ENCODE measurements at places on chromosomes 11 and 22.
A peak's percentile ranks its signal among the peaks of the same experiment; 100 is the strongest.

- H3K27ac ChIP-seq, result no peak overlapping the region
- H3K36me3 ChIP-seq, result no peaks in the 10 kb centered on the region
- H3K4me1 ChIP-seq, result peaks cover 15% of the 10 kb centered on the region
- peak; percentile 77 for DNase-seq
- no peak overlapping the region for H3K4me3 ChIP-seq
- H3K27me3 ChIP-seq, result no peaks in the 10 kb centered on the region
These were observed 42.0 kb upstream of the CARD18 start for GRCh38 chr11:105181521-105181920.

- peak; percentile 76 for DNase-seq
- no peaks in the 10 kb centered on the region for H3K27me3 ChIP-seq
- H3K36me3 ChIP-seq, result no peaks in the 10 kb centered on the region
- no peak overlapping the region for H3K27ac ChIP-seq
- no peak overlapping the region for H3K4me3 ChIP-seq
These were observed 161.8 kb downstream of the SOX6 start for GRCh38 chr11:16194566-16194965.

DNA sequence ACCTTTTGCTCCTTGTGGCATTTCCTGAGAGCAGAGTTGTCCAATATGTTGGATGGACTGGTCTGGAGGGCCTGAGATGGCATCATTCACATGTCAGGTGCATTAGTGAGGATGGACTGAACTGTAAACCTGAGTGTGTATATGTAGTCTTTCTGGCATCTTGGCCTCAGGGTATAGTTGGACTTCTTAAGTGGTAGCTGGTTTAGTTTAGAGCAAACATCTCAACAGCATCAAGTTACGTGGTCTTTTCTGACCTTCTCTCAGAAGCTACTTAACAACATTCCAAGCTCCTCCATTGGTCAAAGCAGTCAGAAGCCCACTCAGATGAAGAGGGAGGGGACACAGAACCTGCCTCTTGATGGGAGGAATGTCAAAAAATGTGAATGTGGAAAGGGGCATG lies 829.9 kb downstream of the METTL15 start:
- H3K27ac ChIP-seq, result no peak overlapping the region
- H3K4me1 ChIP-seq, result no peaks in the 10 kb centered on the region
- no peaks in the 10 kb centered on the region for H3K27me3 ChIP-seq
- H3K36me3 ChIP-seq, result no peaks in the 10 kb centered on the region

DNA sequence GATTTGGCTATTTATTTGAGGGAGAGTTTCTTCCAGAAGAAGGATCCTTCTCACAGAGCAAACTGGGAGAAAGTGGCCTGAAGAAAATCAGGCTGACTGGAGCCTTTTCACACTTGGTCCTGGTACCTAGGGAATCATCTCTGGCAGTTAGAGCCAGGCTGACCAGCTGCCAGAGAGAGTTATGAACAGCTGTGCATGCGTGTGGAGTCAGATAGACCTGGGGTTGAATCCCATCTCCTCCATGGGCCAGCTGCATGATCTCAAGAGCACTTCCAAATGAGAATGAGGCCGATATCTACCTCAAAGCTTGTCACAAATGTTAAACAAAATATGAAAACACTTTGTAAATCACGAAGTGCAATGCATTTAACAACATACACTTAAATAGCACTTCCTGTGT lies 390.0 kb downstream of the TENM4 start:
- no peaks in the 10 kb centered on the region for H3K27me3 ChIP-seq
- no peak for DNase-seq
- H3K4me1 ChIP-seq, result no peaks in the 10 kb centered on the region
- no peaks in the 10 kb centered on the region for H3K36me3 ChIP-seq

DNA sequence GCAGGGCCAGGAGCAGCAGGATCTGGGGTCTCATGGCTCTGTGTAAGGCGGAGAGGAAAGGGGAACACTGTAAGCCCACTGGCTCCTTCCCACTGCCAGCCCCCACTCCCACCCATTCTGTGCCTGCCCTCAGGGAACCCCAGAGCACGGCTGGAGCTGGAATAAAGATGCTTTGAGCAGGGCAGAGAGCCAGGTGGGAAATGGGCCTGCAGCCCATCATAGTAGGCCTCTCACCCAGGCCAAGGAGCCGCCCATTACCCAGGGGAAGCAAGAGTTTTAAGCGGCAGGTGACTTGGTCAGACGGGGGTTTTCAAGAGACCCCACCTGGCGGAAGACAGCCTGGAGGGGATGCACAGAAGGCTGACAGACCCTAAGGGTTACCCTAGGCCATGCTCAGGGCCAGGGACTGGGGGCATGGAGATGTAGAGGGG lies 4.6 kb downstream of the LRRC32 start:
- no peak overlapping the region for H3K4me3 ChIP-seq
- peak overlapping the region; percentile 1 for H3K27ac ChIP-seq
- peaks cover 7% of the 10 kb centered on the region for H3K4me1 ChIP-seq
- no peak for DNase-seq

GRCh38 chr11:119229741-119230140 lies 23.6 kb downstream of the CBL start:
- H3K36me3 ChIP-seq, result peaks cover 9% of the 10 kb centered on the region
- H3K27ac ChIP-seq, result no peak overlapping the region
- DNase-seq, result no peak
- H3K4me1 ChIP-seq, result no peaks in the 10 kb centered on the region

DNA sequence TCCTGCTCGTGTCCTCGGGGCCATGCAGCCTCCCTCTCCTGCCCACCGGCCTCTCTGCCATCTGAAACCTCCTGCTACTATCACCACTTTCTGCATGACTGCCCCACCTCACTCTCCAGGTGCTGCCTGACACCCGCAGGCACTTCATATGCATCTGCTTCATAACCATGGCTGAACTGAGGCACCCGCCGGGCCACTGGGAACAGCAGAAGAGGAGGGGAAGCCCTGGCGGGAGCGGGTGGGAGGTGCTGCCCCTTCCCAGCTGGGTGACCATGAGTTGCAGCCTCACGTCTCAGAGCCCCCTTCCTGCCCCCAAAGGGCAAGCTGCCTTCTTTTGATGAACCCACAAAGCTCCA lies 21.7 kb upstream of the PICK1 start:
- no peak for DNase-seq
- H3K27me3 ChIP-seq, result no peaks in the 10 kb centered on the region
- no peak overlapping the region for H3K27ac ChIP-seq
- no peak overlapping the region for H3K4me3 ChIP-seq
- H3K36me3 ChIP-seq, result no peaks in the 10 kb centered on the region

DNA sequence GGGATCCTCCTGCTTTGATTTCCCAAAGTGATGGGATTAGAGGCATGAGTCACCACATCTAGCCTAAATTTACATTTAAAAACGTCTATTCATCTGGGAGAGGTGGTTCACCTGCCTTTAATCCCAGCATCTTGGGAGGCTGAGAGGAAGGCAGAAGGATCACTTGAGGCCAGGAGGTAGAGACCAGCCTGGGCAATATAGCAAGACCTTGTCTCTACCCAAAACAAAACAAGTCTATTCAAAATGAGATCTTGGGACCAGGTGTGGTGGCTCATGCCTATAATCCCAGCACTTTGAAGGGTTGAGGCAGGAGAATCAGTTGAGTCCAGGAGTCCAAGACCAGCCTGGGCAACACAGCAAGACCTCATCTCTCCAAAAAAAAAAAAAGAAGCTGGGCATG lies 4.9 kb upstream of the UBASH3B start:
- no peaks in the 10 kb centered on the region for H3K4me1 ChIP-seq
- H3K27ac ChIP-seq, result no peak overlapping the region
- DNase-seq, result no peak
- no peaks in the 10 kb centered on the region for H3K36me3 ChIP-seq
- no peak overlapping the region for H3K4me3 ChIP-seq

DNA sequence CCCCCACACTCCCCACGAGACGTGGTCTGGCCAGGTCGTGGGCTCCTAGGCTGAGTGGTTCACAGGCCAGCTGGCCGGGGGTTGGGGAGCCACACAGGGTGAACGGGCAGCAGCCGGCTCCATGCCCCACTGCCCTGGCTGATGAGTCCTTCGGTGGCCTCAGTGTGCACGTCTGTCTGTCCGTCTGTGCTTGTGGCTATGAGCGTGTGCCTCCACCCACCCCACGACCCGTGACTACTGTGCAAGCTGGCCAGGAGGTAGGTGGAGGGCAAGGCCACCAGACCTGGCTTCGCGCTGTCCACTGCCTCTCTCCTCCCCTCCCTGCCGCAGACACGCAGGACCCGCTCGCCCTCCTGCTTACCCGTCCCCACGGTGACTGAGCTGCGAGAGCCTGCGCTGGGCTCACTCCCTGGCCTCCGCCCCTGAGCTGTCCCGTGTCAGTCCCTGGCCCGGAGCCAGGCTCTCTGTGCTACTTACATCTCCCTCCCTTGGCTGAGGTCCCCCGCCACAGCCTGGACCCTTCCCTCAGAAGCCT lies 14.1 kb downstream of the CSDC2 start:
- DNase-seq, result no peak
- H3K4me1 ChIP-seq, result no peaks in the 10 kb centered on the region
- no peak overlapping the region for H3K27ac ChIP-seq
- H3K4me3 ChIP-seq, result no peak overlapping the region

- no peak for DNase-seq
- H3K36me3 ChIP-seq, result no peaks in the 10 kb centered on the region
- H3K4me3 ChIP-seq, result no peak overlapping the region
- no peaks in the 10 kb centered on the region for H3K4me1 ChIP-seq
- no peak overlapping the region for H3K27ac ChIP-seq
- no peaks in the 10 kb centered on the region for H3K27me3 ChIP-seq
These were observed 8.6 kb downstream of the PLA2G6 start for GRCh38 chr22:38172832-38173640.

GRCh38 chr11:110106713-110107274 lies 13.6 kb downstream of the ZC3H12C start:
- H3K36me3 ChIP-seq, result no peaks in the 10 kb centered on the region
- H3K4me1 ChIP-seq, result no peaks in the 10 kb centered on the region
- DNase-seq, result no peak
- no peak overlapping the region for H3K27ac ChIP-seq

DNA sequence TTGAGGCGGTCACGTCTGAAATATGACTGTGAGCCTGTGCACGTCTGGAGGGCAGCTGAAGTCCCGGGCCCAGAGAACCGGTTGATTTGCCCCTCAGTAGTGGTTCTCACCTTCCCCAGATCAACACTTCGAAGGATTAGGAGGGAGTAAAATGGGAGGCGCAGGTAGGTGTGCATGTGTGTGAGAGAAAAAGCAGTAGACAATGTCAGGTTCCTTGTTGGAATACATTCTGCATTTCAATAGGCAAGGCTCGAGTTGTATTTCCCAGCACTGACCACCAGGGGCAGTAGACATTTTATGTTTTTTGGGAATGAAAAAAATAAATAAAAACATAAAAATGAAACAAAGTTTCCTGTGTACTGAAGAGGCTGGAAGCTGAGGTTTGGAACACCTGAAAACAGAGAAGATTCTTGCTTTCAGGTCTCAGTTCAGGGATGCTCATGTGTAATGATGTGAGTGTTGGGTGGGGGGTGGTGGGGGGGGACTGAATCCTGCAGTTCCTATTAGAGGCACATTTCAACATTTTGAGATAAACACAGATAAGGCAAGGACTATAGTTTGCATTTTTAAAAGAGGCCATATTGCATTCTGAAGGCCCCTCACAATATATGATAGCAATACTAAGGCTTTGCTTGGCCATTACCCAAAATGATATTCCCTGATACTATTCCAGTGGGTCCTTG lies 333.9 kb downstream of the CADM1 start:
- no peak overlapping the region for H3K27ac ChIP-seq
- peak; percentile 55 for DNase-seq
- no peak overlapping the region for H3K4me3 ChIP-seq
- H3K4me1 ChIP-seq, result no peaks in the 10 kb centered on the region
- no peaks in the 10 kb centered on the region for H3K36me3 ChIP-seq

- no peak for DNase-seq
- no peaks in the 10 kb centered on the region for H3K36me3 ChIP-seq
- no peaks in the 10 kb centered on the region for H3K27me3 ChIP-seq
These were observed 1115.0 kb downstream of the BRD1 start for GRCh38 chr22:48712558-48713271.

DNA sequence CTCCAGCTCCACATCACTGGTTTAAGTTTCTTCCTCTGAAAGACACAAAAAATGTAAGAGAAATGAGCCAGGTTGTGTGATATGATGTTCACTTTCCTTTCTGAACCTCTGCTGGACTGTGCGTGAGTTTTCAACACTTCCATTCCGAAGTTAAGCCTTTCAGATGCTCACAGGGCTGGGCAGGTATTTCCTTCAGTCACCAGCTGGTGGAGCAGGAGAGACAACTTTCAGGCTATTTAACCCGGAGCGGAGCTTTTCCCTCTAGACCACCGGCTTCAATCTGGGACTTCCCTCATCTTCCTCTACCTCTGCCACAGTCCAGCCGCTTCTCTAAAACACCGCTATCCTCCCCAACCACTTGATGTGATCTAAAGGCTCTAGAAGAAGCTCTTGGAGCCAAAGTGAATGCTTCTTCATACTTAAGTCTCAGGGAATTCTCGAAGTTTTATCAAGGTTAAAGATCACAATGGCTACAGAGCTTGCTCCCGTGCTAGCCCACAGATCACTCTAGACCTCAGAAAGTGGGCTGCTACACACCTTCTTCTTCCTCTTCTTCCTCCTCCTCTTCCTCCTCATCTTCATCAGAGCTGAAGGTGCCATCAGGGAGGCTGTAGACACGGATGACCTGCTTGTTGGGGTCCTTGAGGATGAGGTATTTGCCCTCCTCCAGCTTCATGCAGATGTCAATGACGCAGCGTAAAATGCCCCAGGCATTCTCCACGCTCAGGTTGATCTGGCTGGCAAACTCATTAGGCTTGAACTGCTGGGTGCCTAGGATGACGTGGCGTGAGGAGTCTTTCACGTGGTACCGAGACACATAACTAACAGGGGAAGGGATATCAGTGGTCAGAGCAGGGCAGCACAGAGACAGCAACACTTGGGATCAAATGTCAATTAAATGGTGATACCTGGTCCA lies 4.4 kb upstream of the FOXRED2 start:
- peak; percentile 69 for DNase-seq
- H3K4me1 ChIP-seq, result no peaks in the 10 kb centered on the region
- H3K27me3 ChIP-seq, result no peaks in the 10 kb centered on the region

DNA sequence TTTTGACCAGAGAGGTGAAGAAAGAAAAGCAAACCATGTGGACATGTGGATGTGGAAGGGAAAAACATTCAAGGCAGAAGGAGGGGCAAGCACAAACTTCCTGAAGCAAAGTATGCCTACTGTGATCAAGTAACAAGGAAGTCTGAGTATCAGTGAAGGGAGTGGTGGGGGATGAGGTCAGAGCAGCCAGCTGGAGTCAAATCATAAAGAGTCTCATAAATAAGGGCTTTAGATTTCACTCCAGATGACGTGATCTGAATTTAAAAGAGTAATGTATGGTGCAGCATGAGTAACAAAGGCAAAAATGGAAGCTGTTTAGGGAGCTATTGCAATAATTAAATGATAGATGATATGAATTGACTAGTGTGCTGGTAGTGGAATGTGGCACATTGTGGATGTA lies 665.4 kb upstream of the CCDC90B start:
- H3K27ac ChIP-seq, result no peak overlapping the region
- no peak for DNase-seq
- H3K4me3 ChIP-seq, result no peak overlapping the region
- no peaks in the 10 kb centered on the region for H3K27me3 ChIP-seq
- no peaks in the 10 kb centered on the region for H3K36me3 ChIP-seq

GRCh38 chr11:120284272-120284671 lies 40.8 kb upstream of the TLCD5 start:
- no peaks in the 10 kb centered on the region for H3K36me3 ChIP-seq
- H3K4me3 ChIP-seq, result no peak overlapping the region
- peaks cover 11% of the 10 kb centered on the region for H3K27me3 ChIP-seq
- H3K27ac ChIP-seq, result no peak overlapping the region
- no peak for DNase-seq
- H3K4me1 ChIP-seq, result peaks cover 30% of the 10 kb centered on the region

- H3K36me3 ChIP-seq, result peaks cover 24% of the 10 kb centered on the region
- H3K4me1 ChIP-seq, result no peaks in the 10 kb centered on the region
- DNase-seq, result peak; percentile 79
- H3K27ac ChIP-seq, result peak overlapping the region; percentile 74
These were observed 2.0 kb upstream of the ZNF195 start for GRCh38 chr11:3380706-3381545.

- no peak for DNase-seq
- H3K4me1 ChIP-seq, result peaks cover 6% of the 10 kb centered on the region
These were observed 37.1 kb upstream of the AKIP1 start for GRCh38 chr11:8873741-8874405.
